ENCODE measurements at places on chromosomes 6 and 20.
A peak's percentile ranks its signal among the peaks of the same experiment; 100 is the strongest.

DNA sequence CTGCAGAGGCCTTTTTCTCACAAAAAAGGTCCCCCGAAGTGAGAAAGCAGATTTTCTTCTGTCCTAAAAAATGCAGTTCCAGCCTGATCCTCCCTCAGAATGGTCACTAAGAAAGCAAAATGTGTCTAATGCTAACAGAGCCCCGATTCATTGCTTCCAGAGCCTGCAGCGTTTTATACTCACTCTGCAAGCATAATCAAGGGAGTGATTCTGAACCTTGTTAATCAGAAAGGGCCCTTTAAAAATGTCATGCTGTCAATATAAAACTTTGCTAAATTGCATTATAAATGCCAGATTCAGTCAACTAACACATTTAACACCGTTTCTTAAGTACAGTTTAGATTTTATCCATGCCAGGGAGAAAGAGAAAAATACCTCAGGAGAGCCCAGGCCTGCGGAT lies 202.8 kb downstream of the CD83 start:
- no peak overlapping the region for H3K4me3 ChIP-seq
- H3K4me1 ChIP-seq, result no peaks in the 10 kb centered on the region
- H3K36me3 ChIP-seq, result no peaks in the 10 kb centered on the region
- H3K27ac ChIP-seq, result no peak overlapping the region

- H3K4me3 ChIP-seq, result no peak overlapping the region
- no peaks in the 10 kb centered on the region for H3K36me3 ChIP-seq
- no peaks in the 10 kb centered on the region for H3K27me3 ChIP-seq
- no peaks in the 10 kb centered on the region for H3K4me1 ChIP-seq
- no peak for DNase-seq
Measured at GRCh38 chr6:79981652-79982051, 22.8 kb upstream of the TTK start.

- peaks cover 8% of the 10 kb centered on the region for H3K4me1 ChIP-seq
- peaks cover 13% of the 10 kb centered on the region for H3K27me3 ChIP-seq
- H3K36me3 ChIP-seq, result no peaks in the 10 kb centered on the region
- H3K27ac ChIP-seq, result no peak overlapping the region
- DNase-seq, result no peak
- H3K4me3 ChIP-seq, result no peak overlapping the region
Measured at GRCh38 chr6:169799474-169799926, 48.1 kb downstream of the ERMARD start.

DNA sequence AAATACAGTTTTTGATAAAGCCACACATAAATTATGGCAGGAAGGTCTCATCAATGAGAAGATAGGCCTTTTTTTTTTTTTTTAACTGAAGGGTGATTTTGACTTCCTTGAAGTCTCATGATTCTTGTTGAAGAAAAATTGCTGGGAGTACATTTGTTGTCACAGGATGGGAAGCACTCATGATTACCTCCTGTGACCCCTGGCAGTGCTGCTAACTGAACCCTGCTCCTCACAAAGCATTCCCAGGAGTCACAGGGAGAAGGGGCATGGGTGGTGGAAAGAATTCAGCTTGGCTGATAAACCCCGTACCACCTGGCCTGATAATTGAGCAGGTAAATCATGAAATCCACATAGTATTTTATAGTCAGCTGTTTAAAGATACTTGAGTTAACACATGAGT lies 86.9 kb downstream of the CD109 start:
- peaks cover 68% of the 10 kb centered on the region for H3K36me3 ChIP-seq
- H3K27ac ChIP-seq, result no peak overlapping the region
- DNase-seq, result no peak
- H3K4me3 ChIP-seq, result no peak overlapping the region

DNA sequence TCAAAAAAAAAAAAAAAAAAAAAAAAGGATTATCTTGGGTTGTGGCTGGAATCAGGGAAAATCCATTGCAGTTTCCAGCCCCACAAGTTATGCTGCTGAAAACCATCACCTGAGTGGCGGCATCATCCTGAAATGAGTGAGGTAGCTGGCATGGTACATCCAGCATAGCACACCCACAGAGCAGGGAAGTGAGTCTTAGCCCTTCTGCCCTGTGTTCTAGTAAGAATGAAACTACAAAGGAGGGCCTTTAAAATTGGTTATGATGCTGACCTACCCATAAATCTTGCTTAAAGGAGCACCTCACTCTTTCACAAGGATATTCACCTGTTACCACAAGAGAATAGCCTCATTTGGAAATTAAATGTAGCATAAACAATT lies 119.2 kb downstream of the NFATC2 start:
- no peaks in the 10 kb centered on the region for H3K27me3 ChIP-seq
- peaks cover 1% of the 10 kb centered on the region for H3K4me1 ChIP-seq
- H3K27ac ChIP-seq, result no peak overlapping the region
- DNase-seq, result no peak
- H3K4me3 ChIP-seq, result no peak overlapping the region

DNA sequence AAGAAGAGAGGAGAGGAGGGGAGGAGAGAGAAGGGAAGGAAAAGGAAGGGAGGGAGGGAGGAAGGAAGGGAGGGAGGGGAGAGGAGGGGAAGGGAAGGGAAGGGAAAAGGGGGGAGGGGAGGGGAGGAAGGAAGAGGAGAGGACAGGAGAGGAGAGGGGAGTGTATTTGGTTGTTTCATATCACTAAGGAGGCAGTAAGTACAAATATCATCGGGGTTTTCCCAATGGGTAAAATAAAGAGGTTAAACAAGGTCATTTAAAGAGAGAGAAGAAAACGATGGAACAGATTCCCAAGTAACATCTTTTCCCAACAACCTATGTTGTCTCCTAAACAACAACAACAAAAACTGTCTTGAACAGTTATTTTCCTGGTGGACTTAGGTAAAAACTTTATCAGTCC lies 43.6 kb downstream of the MBOAT1 start:
- H3K36me3 ChIP-seq, result peaks cover 4% of the 10 kb centered on the region
- no peak overlapping the region for H3K27ac ChIP-seq
- DNase-seq, result no peak
- H3K4me1 ChIP-seq, result peaks cover 35% of the 10 kb centered on the region
- H3K27me3 ChIP-seq, result no peaks in the 10 kb centered on the region

GRCh38 chr6:26124781-26125685 lies 37.8 kb downstream of the HFE start:
- H3K36me3 ChIP-seq, result peaks cover 3% of the 10 kb centered on the region
- no peaks in the 10 kb centered on the region for H3K27me3 ChIP-seq
- no peak for DNase-seq

DNA sequence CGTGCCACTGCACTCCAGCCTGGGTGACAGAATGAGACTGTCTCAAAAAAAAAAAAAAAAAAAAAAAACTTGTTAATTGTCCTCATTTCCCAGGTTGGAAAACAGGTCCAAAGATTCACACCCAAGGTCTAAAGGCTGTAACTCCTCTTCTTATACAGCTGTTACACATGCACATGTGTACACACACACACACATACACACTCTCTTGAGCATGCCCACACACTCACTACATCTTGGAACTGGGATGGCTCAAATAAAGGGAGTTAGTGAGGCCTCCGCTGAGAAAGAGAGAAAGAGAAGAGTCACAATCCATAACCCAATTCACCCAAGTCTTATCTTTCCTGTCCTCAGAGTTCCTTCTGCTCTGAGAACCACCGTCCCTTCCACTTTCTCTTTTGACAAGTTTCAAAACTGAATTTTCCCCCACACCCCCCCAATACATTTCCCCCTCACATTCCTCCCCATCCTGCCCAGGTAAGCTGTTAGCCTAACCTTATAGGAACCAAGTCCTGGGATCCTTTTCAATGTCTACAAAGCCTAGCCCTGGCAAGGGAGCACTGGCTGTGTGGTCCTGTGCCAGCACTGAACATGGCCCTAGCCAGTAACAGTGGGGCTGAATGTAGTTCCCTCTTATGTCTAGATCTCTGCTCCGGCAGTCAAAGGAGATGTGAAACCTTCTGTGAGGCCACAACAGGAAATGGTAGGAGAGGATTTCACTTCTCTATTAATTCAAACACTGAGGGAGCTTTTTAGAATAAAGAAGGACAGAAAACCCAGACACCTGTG lies 3.2 kb upstream of the HLA-DMB start:
- H3K4me3 ChIP-seq, result no peak overlapping the region
- peak overlapping the region; percentile 76 for H3K27ac ChIP-seq
- no peaks in the 10 kb centered on the region for H3K27me3 ChIP-seq

DNA sequence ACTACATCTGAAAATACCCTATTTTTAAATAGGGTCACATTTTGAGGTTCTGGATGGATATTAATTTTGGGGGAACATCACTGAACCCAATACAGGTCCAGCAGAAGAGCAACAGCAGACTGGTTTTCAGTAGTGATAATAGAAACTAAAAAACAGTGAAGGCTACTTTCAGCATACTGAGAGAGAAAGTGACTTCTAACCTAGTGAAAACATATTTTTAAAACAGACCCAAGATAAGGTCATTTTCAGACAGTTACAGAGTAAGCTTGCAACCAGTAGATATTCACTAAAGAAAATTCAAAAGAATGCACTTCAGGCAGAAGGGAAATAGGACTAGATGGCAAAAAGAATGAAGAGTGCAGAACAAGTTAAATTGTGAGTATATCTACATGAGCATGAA lies 42.0 kb upstream of the TMEM244 start:
- H3K27me3 ChIP-seq, result no peaks in the 10 kb centered on the region
- no peak overlapping the region for H3K4me3 ChIP-seq
- no peaks in the 10 kb centered on the region for H3K36me3 ChIP-seq
- H3K4me1 ChIP-seq, result no peaks in the 10 kb centered on the region
- DNase-seq, result no peak

DNA sequence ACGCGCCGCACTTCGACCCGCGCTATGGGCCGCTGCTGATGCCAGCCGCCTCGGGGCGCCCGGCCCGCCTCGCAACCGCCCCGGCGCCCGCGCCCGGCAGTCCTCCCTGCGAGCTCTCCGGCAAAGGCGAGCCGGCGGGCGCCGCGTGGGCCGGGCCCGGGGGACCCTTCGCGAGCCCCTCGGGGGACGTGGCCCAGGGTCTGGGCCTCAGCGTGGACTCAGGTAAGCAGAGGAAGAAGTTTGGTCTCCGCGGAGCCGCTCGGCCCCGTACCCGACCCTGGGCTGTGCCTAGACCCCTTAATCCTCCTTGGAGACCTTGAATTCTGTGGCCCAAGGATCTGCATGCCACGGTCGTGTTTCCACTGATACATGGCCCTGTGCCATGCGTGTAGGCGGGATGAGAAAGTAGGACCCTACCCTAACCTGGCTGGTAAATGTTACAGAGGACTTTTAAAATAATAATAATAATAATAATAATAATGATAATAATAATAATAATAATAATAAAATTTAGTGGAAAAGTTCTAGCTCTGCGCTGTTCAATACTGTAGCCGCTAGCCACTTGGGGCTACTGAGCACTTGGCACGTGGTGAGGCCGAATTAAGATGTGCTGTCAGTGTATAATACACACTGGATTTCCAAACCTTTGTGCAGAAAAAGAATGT lies 5.6 kb downstream of the VGLL2 start:
- no peak overlapping the region for H3K4me3 ChIP-seq
- no peak for DNase-seq
- no peaks in the 10 kb centered on the region for H3K36me3 ChIP-seq
- H3K27ac ChIP-seq, result no peak overlapping the region
- H3K27me3 ChIP-seq, result peaks cover 49% of the 10 kb centered on the region
